ENCODE measurements at places on chromosomes 11 and 22. TPM values are rescaled to one million over a fixed set of nuclear protein-coding genes. Genes with fewer than 3 reads are reported as not detected.

Gene LRRC4C
- total RNA-seq, result under 0.01 TPM

Gene TEX54
- not detected for total RNA-seq

Gene CHRNA10
- 1.1 TPM for total RNA-seq

Gene SYT8
- total RNA-seq, result 0.38 TPM

Gene DEFB131B
- not detected for total RNA-seq

Gene AQP11
- total RNA-seq, result 0.45 TPM

Gene TMEM41B
- total RNA-seq, result 64.7 TPM

Gene C11orf16
- not detected for total RNA-seq

Gene KCNJ4
- total RNA-seq, result not detected

Gene TMEM80
- total RNA-seq, result 5.7 TPM

Gene KCNK7
- total RNA-seq, result 0.23 TPM

Gene TNNT3
- 0.15 TPM for total RNA-seq

Gene RANBP1
- total RNA-seq, result 186 TPM

Gene GSTT2B
- 9.5 TPM for total RNA-seq

Gene KDELR3
- total RNA-seq, result 121 TPM

Gene OLFML1
- total RNA-seq, result 0.15 TPM

Gene MUC2
- not detected for total RNA-seq

Gene CASP5
- total RNA-seq, result not detected

Gene MS4A6E
- not detected for total RNA-seq

Gene CD3D
- total RNA-seq, result not detected

Gene STX5
- total RNA-seq, result 45.7 TPM

Gene MIEF1
- total RNA-seq, result 15.0 TPM

Gene MS4A15
- total RNA-seq, result not detected

Gene ADM2
- 1.6 TPM for total RNA-seq

Gene NCF4
- not detected for total RNA-seq

Gene PDGFD
- 61.0 TPM for total RNA-seq

Gene PAX6
- not detected for total RNA-seq

Gene KCNK4
- total RNA-seq, result not detected

Gene GLYAT
- not detected for total RNA-seq

Gene OR2AT4
- not detected for total RNA-seq

Gene MMP1
- 73.8 TPM for total RNA-seq

Gene SSH3
- 8.1 TPM for total RNA-seq

Gene VSIG2
- not detected for total RNA-seq

Gene OVOL1
- total RNA-seq, result not detected

Gene PDE3B
- 0.35 TPM for total RNA-seq

Gene CCDC81
- under 0.01 TPM for total RNA-seq

Gene CLMP
- 47.2 TPM for total RNA-seq

Gene TBX10
- not detected for total RNA-seq

Gene PTPN5
- not detected for total RNA-seq

Gene HBD
- total RNA-seq, result not detected

Gene POU2AF3
- not detected for total RNA-seq

Gene PTPRCAP
- 0.23 TPM for total RNA-seq

Gene OR52R1
- total RNA-seq, result not detected

Gene ANO9
- total RNA-seq, result not detected

Gene FIBIN
- total RNA-seq, result 61.7 TPM

Gene RNH1
- 372 TPM for total RNA-seq

Gene PKP3
- total RNA-seq, result 0.12 TPM

Gene JAML
- total RNA-seq, result not detected

Gene NECTIN1
- total RNA-seq, result 2.5 TPM

Gene RASD2
- not detected for total RNA-seq

Gene MB
- not detected for total RNA-seq

Gene SCGB1A1
- total RNA-seq, result not detected

Gene APOBEC3F
- 8.1 TPM for total RNA-seq

Gene RASSF10
- not detected for total RNA-seq

Gene TAF1D
- 147 TPM for total RNA-seq

Gene MIAT
- 0.94 TPM for total RNA-seq

Gene MPZL2
- total RNA-seq, result 0.08 TPM

Gene GGTLC2
- not detected for total RNA-seq
